Renal cortex interstitium (tissue), 15 donors: ENCODE measurements at places on chromosomes 4 and X. TPM values are rescaled to one million over a fixed set of nuclear protein-coding genes. Genes with fewer than 3 reads are reported as not detected.

Gene CXCL13
- polyA plus RNA-seq: 0.41 TPM

Gene NUDT10
- 12.8 TPM for polyA plus RNA-seq

Gene RAB33A
- 0.44 TPM for polyA plus RNA-seq

Gene CABS1
- 0.11 TPM for polyA plus RNA-seq

Gene DMP1
- polyA plus RNA-seq: not detected

Gene SPANXN4
- not detected for polyA plus RNA-seq

Gene RBM46
- polyA plus RNA-seq: not detected

Gene DCAF4L1
- polyA plus RNA-seq: 0.23 TPM

Gene DUSP9
- polyA plus RNA-seq: 51.9 TPM

Gene HERC5
- 6.0 TPM for polyA plus RNA-seq

Gene CXCL6
- polyA plus RNA-seq: 0.13 TPM

Gene TACR3
- polyA plus RNA-seq: 2.0 TPM

Gene TCP11X2
- 2.2 TPM for polyA plus RNA-seq

Gene REPS2
- polyA plus RNA-seq: 11.8 TPM

Gene CT45A1
- not detected for polyA plus RNA-seq

Gene POLR2B
- polyA plus RNA-seq: 101 TPM

Gene MAP7D2
- polyA plus RNA-seq: 4.0 TPM

Gene ANK2
- 61.0 TPM for polyA plus RNA-seq
